CD8-positive, alpha-beta memory T cell (primary cell): ENCODE measurements at places on chromosomes 5 and 9. TPM values are rescaled to one million over a fixed set of nuclear protein-coding genes. Genes with fewer than 3 reads are reported as not detected.

DNA sequence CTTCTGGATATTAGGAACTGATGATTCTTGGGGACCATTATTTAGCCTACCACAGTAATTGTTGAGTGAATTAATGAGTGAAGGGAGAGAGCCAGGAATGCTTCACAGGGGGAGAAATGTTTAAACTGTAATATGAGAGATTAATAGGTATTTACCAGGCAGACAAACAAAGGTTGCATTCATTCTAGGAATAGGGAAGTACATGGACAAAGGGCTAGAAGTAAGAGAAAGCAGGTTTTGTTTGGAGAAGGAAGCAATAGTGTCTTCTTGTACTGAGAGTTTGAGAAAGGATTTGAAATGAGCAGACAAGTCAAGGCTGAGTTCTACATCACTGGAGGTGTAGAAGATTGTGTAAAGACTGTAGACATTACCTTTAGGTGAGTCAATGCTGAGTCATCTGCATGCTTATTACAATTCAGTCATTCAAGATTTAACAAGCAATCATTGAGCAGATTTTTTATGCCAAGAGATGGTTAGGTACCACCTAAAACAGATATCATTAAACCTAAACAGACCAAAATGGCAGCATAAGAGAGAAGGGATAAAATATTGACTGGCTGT, 8.0 kb downstream of the TAF1L start:
- no peak overlapping the region for H3K27ac ChIP-seq
- no peaks in the 10 kb centered on the region for H3K36me3 ChIP-seq
- H3K4me1 ChIP-seq: no peaks in the 10 kb centered on the region
- H3K27me3 ChIP-seq: no peaks in the 10 kb centered on the region
- no peak overlapping the region for H3K4me3 ChIP-seq

The EQTN gene
- total RNA-seq: not detected

GRCh38 chr5:176788941-176789872, 21.2 kb upstream of the UNC5A start:
- no peaks in the 10 kb centered on the region for H3K36me3 ChIP-seq
- H3K4me3 ChIP-seq: no peak overlapping the region
- DNase-seq: no peak
- H3K27ac ChIP-seq: no peak overlapping the region
- peaks cover 3% of the 10 kb centered on the region for H3K27me3 ChIP-seq

GRCh38 chr9:121192959-121193640, 8.6 kb downstream of the RAB14 start:
- no peaks in the 10 kb centered on the region for H3K36me3 ChIP-seq
- H3K4me3 ChIP-seq: no peak overlapping the region
- DNase-seq: no peak
- H3K27me3 ChIP-seq: no peaks in the 10 kb centered on the region
- peaks cover 78% of the 10 kb centered on the region for H3K4me1 ChIP-seq

- H3K4me1 ChIP-seq: no peaks in the 10 kb centered on the region
- no peak overlapping the region for H3K4me3 ChIP-seq
- no peak for DNase-seq
- peaks cover 12% of the 10 kb centered on the region for H3K27me3 ChIP-seq
- no peak overlapping the region for H3K27ac ChIP-seq
Measured at GRCh38 chr9:107487521-107488374, 1.8 kb downstream of the KLF4 start.

DNA sequence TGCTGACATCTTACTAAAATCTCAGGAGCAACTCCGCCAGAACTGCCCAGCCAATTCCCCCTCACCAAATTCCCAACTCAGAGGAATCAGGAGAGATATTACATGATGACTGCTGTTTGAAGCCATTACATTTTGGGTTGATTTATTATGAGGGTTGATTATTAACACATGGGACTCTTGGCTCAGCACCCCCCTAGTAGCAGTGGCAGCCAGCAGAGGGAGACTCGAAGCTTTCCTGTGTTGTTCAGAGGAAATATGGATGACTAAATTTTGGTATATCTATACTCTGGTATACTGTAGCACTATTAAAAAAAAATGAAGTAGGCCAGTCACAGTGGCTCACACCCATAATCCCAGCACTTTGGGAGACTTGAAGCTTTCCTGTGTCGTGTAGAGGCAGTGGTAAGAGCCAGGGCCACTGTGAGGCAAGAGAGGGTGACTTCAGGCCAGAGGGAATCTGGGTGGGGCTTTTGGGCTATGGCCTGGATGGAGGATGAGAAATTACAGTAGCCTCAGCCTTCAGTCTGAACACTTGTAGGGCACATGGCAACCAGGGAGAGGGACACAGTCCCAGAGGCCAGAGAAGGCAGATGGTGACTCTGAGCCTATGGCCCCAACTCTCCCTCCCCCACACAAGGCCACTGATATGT, 111.4 kb downstream of the LHX2 start:
- no peak overlapping the region for H3K4me3 ChIP-seq
- H3K27me3 ChIP-seq: no peaks in the 10 kb centered on the region
- no peak for DNase-seq
- no peak overlapping the region for H3K27ac ChIP-seq
- H3K36me3 ChIP-seq: no peaks in the 10 kb centered on the region

The C9orf153 gene
- total RNA-seq: 0.27 TPM

The HRCT1 gene
- not detected for total RNA-seq

DNA sequence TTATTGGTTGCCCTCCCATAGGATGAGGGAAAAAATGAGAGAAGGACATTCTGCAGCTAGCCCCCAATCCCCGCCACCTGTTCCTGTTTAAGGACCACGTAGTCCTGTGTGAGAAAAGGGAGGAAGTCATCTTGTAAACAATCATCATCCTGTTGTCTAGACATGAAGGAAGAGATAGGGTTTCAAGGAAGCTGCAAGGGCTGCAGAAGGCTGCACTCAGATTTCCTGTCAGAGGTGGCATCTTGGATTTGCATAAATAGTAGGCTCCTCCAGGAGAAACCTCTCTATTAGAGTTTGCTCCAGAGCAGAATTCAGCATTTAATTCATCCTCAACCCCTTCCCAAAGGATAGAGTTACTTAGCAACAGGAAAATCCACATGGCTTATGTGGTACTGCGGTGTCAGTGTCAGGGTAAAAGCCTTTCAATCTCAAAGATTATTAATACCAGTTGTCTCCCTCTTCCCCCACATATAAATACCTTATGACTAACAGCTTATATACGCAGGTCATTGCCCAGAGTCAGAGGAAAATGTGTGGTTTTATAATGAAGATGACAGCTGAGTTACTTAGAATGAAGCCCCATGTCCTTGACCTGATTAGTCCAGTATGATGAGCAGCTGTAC, 4.6 kb upstream of the DNAJC18 start:
- no peak for DNase-seq
- no peak overlapping the region for H3K27ac ChIP-seq
- no peaks in the 10 kb centered on the region for H3K27me3 ChIP-seq

DNA sequence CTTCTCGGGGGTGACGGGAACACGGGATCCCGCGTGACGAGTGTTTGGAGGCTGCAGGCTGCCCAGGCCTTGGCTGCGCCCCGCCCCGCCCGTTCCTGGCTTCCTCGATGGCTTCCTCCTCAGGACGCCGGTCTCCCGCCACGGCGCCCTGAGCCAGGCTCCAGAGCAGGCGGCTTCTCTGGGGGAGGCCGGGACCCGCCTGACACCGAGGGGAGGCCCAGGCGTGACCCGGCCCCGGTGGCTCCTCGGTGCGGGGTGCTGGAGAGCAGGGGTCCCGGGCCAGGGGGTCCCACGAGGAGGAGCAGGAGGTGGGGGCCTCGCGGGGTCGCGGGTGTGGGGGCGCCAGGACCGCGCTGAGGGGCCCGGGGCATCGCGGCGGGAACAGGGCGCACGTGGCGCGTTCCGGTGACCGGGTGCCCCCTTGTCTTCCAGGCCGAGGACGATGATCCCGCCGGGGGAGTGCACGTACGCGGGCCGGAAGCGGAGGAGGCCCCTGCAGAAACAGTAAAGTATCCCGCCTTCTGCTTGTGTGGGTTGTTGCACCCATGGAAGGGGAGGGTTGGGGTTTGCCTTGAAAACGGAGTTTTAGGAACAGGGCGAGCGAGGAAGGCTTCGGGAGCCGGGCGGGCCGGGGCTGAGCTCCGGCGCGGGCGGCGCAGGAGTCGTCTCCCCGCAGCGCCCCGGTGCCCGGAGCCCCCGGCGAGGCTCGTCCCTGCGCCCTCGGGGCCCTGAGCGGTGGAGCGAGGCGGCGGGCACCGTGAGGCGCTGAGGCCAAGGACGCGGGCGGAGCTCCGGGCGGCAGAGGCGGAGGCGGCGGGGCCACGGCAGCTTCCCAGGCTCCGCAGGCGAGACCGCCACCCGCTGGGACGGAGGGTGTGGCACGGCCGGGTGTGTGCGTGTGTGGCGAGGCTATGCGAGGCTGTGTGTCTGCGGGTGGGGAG, 22.2 kb downstream of the AHRR start:
- no peaks in the 10 kb centered on the region for H3K36me3 ChIP-seq
- no peak overlapping the region for H3K4me3 ChIP-seq
- no peaks in the 10 kb centered on the region for H3K4me1 ChIP-seq
- H3K27me3 ChIP-seq: no peaks in the 10 kb centered on the region

GRCh38 chr5:133140311-133140710, 88.5 kb downstream of the HSPA4 start:
- H3K4me3 ChIP-seq: no peak overlapping the region
- no peaks in the 10 kb centered on the region for H3K4me1 ChIP-seq
- no peaks in the 10 kb centered on the region for H3K27me3 ChIP-seq
- no peak overlapping the region for H3K27ac ChIP-seq

The C5orf47 gene
- total RNA-seq: not detected

DNA sequence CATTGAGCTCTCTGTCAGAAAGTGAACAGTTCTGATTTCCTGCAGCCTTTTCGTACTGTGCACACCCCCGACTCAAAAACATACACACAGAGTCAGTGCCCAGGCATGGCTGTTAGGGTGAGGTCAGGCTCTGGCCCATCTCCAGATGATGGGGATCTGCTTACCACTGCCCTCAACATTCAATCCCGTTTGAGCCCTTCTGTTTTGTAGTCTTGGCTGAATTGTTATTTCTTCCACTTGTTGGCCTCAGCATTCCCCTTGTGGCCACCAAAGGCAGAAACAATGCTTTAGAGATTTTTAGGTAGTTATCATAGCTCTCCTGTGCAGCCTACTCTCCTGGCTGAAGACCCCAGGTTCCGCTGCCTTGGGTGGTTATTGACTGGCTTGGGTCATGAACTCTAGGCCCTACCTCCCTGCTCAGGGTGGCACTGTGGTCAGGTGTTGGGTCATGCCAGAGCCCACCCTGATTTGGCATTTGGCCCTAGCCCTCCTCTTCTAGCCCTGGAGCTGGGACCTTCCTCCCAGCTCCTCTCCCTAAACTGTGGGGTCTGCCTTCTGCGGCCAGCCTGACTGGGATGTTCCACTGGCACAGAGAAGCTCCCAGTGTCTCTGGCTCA, 7.8 kb upstream of the MYOZ3 start:
- no peak overlapping the region for H3K27ac ChIP-seq
- H3K4me3 ChIP-seq: no peak overlapping the region
- DNase-seq: no peak

The TAF1L gene
- not detected for total RNA-seq

GRCh38 chr5:149411738-149412519, 32.8 kb upstream of the IL17B start:
- no peak overlapping the region for H3K4me3 ChIP-seq
- no peaks in the 10 kb centered on the region for H3K27me3 ChIP-seq
- DNase-seq: no peak
- no peak overlapping the region for H3K27ac ChIP-seq

GRCh38 chr9:18294229-18294628, 179.7 kb upstream of the ADAMTSL1 start:
- no peaks in the 10 kb centered on the region for H3K4me1 ChIP-seq
- no peak overlapping the region for H3K27ac ChIP-seq

GRCh38 chr5:157541447-157542118, 34.0 kb downstream of the ADAM19 start:
- peak overlapping the region; percentile 62 for H3K27ac ChIP-seq
- no peaks in the 10 kb centered on the region for H3K27me3 ChIP-seq
- H3K36me3 ChIP-seq: no peaks in the 10 kb centered on the region
- peak; percentile 15 for DNase-seq

DNA sequence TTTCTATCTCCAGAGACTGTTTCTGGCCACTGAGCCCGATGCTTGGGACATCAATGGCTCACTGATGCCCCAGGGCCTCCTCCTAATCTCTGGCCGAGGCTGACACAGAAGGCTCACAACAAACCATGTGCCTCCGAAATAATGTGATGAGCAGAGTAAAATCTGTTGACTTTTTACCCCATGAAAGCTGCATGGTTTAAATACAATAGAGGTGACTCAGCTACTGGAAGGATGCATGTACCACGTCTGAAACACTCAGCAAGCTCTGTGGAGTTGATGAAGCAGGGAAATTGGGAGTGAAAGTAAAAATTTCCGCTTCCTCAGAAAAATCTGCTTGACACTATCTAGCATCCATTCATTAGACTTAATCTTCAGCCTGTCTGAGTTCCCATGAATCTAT, 111.1 kb upstream of the EQTN start:
- H3K4me1 ChIP-seq: no peaks in the 10 kb centered on the region
- no peak overlapping the region for H3K4me3 ChIP-seq
- no peak overlapping the region for H3K27ac ChIP-seq

DNA sequence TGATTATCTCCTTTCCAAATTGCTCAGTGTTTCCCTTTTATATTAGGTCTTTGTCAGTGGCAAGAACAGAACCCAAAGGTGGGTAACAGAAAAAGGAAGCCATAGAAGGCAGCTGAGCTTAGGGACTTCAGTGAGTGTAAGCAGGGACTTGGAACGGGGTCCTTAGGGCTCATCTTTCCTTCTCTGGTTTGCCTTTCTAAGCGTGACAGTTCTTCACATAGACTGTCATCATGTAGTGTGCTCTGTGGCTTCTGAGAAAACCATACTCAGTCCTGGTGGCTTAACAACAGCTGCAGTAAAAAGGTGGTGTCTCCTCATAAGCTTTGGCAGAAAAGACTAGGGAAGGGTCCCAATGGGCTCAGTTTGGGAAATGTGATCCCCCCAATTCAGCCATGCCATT, 108.8 kb downstream of the SLC12A2 start:
- H3K4me1 ChIP-seq: peaks cover 9% of the 10 kb centered on the region
- no peaks in the 10 kb centered on the region for H3K27me3 ChIP-seq
- H3K27ac ChIP-seq: no peak overlapping the region
- DNase-seq: no peak
- H3K36me3 ChIP-seq: no peaks in the 10 kb centered on the region

GRCh38 chr5:134523543-134524271, 1.8 kb upstream of the JADE2 start:
- H3K4me1 ChIP-seq: peaks cover 19% of the 10 kb centered on the region
- DNase-seq: no peak
- H3K36me3 ChIP-seq: no peaks in the 10 kb centered on the region
- H3K27ac ChIP-seq: peak overlapping the region; percentile 98
- peak overlapping the region; percentile 92 for H3K4me3 ChIP-seq
- H3K27me3 ChIP-seq: no peaks in the 10 kb centered on the region

DNA sequence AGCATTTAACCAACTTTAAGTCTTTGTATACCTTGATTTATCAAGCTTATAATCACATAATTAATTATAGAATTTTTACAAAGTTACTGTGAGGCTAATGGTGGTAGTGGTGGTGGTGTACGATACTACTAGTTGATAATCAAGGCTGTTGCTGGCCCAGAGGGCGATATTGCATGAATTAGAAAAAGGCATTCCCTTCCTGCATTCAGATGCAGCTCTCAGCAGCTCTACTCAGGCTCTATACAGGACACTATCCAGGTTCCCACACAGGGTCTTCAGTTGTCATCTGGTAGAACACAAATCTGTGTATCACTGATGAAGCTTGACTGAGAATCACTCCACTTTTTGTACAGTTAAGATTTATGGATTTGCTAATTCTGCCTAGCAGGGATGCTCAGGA, 562.8 kb upstream of the C9orf72 start:
- no peak overlapping the region for H3K4me3 ChIP-seq
- H3K36me3 ChIP-seq: no peaks in the 10 kb centered on the region
- no peak overlapping the region for H3K27ac ChIP-seq
- DNase-seq: no peak
